ENCODE measurements at places on chromosomes 2 and 18.

DNA sequence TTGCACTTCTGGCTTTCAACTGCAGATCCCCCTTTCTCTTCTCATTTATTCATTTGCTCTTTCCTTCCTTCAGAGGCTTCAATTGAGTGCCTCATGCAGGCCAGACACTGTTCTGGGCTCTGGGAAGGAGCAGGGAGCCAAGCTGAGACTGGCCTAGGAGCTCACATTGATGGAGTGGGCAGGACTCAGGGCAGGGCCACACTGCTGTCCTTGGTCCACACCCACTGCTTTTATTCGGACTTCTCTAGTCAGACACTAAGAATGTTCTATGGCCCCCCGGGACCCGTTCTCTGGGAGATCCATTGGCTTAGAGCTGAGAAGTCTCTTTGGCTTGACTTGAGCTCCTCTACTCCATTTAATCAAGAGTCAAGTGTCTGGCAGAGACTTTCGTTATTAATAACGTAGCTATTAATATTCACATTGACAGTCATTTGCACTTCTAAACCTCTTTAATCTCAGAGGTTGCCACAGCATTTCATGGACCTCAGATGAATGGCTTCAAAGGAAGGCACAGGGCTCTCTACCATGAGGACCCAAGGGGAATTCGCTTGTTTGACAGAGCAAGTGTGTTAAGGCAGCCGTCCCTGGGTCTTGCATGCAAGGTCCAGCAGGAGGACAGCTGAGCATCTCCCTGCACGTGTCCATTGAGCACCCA, 20.1 kb downstream of the SH3RF3 start:
- DNase-seq, result no peak

- no peak for DNase-seq
Observed at GRCh38 chr2:123528996-123529707, 495.9 kb upstream of the CNTNAP5 start.

GRCh38 chr2:47237375-47238334, 82.5 kb upstream of the STPG4 start:
- peak; percentile 82 for DNase-seq

DNA sequence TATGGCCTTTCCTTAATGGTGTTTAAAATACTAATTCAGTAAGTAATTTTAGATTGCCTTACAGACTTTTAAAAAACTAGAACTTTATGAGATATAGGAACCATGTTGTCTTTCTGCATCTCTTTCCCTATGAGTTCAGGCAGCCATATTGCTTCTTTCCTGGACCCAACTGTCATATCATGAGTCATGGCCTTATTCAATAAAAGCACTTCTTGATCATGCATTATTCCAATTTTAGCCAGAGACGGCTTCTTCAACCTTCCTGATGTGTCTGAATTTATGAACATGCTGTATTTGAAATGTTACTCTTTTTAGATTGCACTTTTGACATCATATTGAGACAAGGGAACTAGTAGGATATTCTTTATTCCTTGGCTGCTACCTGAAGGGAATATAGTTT, 65.4 kb upstream of the MAP3K20 start:
- DNase-seq, result no peak

DNA sequence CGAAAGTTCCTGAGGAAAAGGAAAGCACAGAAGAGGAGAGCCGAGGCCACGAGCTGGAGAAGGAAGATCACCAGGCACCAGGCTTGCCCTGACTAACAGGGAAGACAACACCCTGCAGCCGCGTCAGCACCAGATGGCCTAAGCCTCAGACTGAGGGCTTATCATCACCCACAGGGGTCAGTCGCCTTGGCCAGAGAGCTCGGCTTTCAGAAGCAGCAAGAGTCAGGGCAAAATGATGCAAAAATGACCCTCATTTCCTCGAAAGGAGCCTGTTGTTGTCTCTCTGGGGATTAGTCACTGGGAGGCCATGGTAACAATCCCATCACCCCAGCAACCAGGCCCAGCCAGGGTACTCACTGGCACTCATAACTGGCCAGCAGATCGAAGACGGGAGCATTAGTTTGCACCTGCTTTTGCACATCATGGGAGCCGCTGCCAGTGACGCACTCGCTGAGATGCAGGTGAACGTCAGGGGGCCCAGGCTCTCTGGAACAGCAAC, 42.7 kb upstream of the ZFP36L2 start:
- DNase-seq, result no peak

- no peak for DNase-seq
Observed at GRCh38 chr2:215760557-215760956, 252.8 kb downstream of the MREG start.

GRCh38 chr2:131035112-131035825, 58.0 kb downstream of the FAM168B start:
- peak; percentile 46 for DNase-seq

DNA sequence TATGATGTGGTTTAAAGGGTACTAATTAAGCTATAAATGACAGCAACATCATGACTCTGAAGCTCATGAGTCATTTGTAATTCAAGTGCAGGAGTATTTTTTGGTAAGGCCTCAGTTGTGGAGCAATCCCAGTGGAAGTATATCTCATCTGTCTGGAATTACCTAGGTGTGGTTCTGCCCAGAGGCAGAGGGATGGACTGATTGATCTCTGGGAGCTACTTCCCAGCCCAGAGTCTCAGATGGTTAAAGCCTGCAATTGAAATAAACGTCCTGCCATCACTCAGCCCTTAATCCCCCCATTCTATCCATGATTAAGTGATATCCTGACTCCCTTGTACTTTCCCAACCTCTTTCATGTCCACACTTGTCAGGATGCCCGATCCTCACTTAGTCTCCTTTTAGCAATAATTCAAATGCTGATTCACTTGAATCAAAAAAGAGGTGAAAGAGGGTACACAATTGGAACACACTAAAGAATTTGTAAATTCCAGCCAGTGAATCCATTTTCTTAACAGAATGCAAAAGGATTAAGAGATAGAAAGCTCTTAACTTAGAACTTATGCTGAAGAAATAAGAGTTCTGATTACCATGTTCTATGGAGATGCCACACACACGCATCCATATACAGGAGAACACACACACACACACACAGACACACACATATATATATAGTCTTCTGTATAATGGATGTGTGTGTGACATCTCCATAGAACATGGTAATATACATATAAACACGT, 664.4 kb downstream of the NYAP2 start:
- no peak for DNase-seq

Data from GM23338 (cell line).